Daoy (cell line): ENCODE measurements at places on chromosomes 6 and 20. TPM values are rescaled to one million over a fixed set of nuclear protein-coding genes. Genes with fewer than 3 reads are reported as not detected.

DNA sequence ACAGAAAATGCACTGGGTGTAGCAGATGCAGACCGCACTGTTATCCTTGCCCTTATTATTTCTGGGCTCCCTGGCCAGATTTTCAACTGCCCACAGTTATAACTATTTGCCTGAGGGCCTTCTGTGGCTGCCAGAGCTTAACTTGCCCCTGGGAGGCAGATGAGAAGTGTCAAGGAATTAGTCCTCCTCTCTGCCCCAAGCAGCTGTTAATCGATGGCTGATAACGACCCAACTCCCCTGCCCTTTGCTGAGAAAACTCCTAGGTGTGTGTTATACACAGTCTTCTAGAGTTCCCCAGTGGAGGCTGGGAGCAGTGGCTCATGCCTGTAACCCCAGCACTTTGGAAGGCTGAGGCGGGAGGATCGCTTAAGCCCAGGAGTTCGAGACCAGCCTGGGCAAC lies 44.4 kb upstream of the SHLD1 start:
- DNase-seq, result no peak

DNA sequence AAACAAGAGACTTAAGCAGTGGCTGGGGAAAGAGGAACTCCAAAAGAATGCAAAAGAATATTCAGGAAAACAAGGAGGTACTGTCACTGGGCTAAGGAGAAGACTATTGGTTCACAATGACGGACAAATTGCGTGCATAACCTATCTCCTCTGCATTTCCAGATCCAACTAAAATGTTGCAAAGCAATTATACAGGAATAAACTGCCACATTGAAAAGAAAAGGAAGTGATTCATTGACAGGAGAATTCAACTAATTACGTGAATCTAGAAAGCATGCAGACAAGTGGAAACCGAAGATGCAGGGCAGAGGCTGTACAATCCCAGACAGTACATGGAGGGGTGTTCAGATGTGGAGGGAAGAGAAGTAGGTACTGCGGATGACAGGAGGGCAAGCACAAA lies 152.8 kb upstream of the RIPOR2 start:
- peak; percentile 52 for DNase-seq

- no peak for DNase-seq
These were observed 28.4 kb downstream of the BMP7 start for GRCh38 chr20:57238089-57238488.

- no peak for DNase-seq
These were observed 23.3 kb downstream of the MTFR2 start for GRCh38 chr6:136226674-136227377.

- DNase-seq, result no peak
These were observed 2.8 kb downstream of the HMGN3 start for GRCh38 chr6:79231666-79232065.

DNA sequence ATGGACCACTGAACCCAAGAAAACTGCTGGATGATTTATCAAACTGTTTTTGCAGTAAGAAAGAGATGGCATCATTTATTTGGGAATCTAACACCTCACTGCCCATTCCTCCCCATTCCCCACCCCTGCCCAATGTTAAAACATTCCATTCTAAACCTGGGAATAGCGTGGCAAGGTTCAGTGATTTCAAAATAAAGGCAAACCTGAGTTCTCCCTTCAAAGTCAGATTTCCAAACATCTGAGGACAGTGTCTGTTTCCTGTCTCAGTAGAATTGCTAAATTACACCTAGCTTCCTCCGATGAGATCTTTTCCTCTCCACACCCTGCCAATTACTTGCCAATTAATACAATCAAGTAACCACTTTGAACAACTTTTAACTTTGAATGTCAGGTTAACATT lies 127.4 kb upstream of the ARMC2 start:
- DNase-seq, result no peak

DNA sequence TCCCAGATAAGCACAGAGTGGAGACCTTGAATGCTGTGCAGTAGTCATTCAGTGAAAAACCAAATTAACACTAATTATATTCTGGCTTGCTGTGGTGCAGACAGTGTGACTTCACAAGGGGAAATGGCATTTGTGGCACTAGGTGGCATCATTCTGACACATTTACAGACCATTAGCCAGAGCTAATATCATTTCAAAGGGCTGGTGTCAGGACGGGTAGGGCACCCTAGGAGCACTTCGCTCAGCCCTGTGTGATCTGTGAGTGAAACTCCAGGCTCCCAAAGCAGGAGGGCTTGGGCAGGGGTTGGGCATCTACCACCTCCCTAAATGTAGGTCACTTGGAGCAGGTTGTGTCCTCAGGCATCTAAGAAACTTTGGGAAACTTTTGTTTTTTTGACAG lies 555.8 kb downstream of the PKHD1 start:
- no peak for DNase-seq

GRCh38 chr20:4944518-4945313 lies 56.6 kb downstream of the SLC23A2 start:
- no peak for DNase-seq

- DNase-seq, result no peak
These were observed 195.3 kb downstream of the UTRN start for GRCh38 chr6:144480473-144480872.

- no peak for DNase-seq
These were observed 7.0 kb downstream of the IL22RA2 start for GRCh38 chr6:137166247-137167098.

The MYB gene
- total RNA-seq, result 2.7 and 3.3 TPM in 2 replicates

The ELOVL4 gene
- 2.5 and 4.2 TPM in 2 replicates for total RNA-seq

The ENTPD6 gene
- 28.9 and 33.2 TPM in 2 replicates for total RNA-seq

The TPD52L1 gene
- 4.9 and 6.4 TPM in 2 replicates for total RNA-seq

The TSHZ2 gene
- 0.57 and 1.3 TPM in 2 replicates for total RNA-seq

The TINAG gene
- total RNA-seq, result not detected in 2 replicates
